Cortex of kidney (tissue), 1 donor: ENCODE measurements at places on chromosomes 3 and 15.

GRCh38 chr3:186989429-186989828, 59.1 kb downstream of the ST6GAL1 start:
- no peak for DNase-seq

DNA sequence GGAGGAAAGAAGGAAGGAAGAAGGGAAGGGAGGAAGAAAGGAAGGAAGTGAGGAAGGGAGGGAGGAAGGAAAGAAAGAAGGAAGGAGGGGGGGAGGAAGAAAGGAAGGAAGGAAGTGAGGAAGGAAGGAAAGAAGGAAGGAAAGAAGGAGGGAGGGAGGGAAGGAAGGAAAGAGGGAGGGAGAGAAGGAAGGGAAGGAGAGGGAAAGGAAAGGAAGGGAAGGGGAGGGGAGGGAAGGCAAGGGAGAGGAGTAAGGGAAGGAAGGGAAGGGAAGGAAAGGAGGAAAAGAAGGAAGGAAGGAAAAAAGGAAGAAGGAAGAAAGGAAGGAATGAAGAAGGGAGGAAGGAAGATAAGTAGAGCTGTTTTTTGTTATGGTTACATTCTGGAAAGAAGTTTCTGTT, 141.2 kb downstream of the LRRC3B start:
- DNase-seq = no peak

- DNase-seq = no peak
These were observed 324.6 kb upstream of the TBC1D5 start for GRCh38 chr3:18066899-18067582.

DNA sequence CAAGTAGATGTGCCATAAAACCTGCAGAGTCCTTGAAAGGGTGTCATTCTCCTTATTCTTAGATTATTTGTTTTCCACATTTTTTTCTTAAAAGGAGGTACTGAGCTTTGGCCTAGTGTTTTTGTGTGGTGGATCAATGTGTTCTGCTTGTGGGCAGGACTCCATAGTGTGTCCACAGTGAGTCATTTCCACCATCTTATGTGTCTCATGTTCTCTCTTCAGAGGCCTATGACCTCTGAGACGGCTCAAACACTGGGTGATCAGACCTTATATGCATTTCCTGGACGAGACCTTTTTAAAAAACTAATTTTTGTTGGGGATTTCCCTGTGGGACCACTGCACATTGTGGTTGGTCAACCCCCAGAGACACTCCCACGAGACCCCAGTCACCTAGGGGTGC, 93.4 kb downstream of the CHCHD4 start:
- DNase-seq = no peak

DNA sequence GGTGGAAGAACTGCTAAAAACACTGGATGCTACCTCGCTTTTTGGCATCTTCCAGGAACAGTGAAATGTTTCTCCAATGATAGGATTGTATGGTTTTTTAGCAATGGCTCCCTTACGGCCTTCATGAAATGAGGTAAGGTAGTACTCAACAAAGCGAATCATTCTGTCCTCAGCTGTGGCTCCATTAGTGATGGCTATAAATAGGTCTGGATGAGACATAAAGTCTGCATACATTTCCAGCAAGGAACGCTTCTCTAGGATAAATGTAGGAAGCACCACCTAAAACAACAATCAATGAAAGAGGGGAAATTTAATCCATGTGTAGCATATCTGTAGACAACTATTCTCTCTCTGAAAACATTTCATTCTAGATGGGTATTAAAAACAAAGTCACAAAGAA, 32.4 kb upstream of the SNX4 start:
- no peak for DNase-seq

DNA sequence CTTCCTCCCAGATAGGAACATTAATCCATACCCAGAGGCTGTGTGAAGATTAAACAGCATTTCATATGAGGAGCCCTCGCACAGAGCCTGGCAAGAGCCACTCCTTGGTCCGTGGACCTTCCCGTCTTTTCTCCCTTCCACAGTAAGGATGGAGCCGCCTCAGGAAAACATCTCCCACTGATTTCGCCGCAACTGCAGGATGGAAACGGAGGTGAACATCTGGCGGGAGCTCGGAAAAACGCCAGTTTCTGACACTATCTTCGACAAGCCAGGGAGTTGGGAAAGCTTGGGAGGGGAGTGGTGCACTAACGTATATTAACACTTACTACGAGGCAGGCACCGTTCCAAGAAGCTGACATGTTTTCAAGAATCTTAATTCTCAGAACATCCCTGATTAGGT, 157.9 kb downstream of the XXYLT1 start:
- DNase-seq = no peak

DNA sequence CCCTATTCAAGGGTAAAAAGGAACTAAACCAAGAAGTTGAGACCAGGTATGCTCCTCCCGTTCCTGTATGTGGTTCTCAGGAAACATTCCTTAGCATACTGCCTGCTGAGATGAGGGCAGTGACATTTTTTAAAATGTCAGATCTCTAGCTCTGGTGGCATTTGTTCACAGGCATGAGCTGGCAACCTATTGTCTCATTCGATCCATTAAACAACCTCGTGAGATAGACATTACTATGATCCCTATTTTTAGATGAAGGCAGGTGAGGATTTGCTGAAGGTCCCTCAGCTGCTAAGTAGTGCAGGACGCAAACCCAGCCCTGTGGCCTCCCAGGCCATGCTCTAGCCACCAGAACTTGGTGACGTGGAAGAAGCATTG, 74.9 kb downstream of the SIDT1 start:
- DNase-seq = no peak

- no peak for DNase-seq
These were observed 114.6 kb downstream of the CCNL1 start for GRCh38 chr3:157045238-157045850.

DNA sequence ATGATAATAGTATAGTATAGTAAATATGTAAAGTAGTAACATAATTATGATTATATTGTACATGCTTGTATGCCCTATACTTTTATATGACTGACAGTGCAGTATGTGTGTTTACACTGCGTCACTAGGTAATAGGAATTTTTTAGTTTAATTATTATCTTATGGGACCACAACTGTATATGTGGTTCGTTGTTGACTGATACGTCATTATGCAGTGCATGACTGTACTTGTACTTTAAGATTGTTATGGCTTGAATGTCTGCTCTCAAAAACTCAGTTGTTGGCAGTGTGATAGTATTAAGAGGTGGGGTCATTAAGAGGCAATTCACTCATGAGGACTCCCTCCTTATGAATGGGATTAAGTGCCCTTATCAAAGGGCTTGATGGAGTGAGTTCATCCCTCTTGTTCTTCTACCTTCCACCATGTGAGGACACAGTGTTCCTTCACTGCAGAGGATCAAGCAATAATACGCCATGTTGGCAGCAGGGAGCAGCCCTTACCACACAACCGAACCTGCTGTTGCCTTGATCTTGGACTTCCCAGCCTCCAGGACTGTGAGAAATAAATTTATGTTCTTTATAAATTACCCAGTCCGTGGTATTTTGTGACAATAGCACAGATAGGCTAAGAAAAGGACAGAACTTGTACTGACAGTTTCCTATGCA, 152.2 kb downstream of the NEK11 start:
- DNase-seq = no peak

- DNase-seq = no peak
These were observed 32.6 kb upstream of the NANOGP8 start for GRCh38 chr15:35117543-35118265.
